ENCODE measurements at places on chromosomes 16 and 17.

GRCh38 chr16:50776037-50776436 lies 34.2 kb downstream of the CYLD start:
- no peak for DNase-seq

DNA sequence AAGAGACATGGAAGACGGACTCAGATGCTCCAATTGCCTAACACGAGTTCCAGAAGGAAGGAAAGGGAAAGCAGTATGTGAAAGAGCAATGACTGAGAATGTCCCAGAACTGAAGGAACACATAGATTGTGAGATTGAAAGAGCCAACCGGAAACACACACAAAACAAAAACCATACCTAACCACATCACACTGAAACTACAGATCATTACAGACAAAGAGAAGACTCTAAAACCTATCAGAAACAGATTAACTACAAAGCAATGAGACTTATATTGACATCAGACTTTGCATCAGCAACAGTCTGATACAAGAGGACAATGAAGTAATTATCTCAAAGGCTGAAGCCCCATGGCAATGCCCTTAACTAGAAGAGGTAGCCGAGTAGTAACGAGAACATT lies 45.6 kb upstream of the CLEC18B start:
- DNase-seq, result peak; percentile 70

GRCh38 chr17:32269377-32269776 lies 3.7 kb downstream of the RHBDL3 start:
- DNase-seq, result no peak

DNA sequence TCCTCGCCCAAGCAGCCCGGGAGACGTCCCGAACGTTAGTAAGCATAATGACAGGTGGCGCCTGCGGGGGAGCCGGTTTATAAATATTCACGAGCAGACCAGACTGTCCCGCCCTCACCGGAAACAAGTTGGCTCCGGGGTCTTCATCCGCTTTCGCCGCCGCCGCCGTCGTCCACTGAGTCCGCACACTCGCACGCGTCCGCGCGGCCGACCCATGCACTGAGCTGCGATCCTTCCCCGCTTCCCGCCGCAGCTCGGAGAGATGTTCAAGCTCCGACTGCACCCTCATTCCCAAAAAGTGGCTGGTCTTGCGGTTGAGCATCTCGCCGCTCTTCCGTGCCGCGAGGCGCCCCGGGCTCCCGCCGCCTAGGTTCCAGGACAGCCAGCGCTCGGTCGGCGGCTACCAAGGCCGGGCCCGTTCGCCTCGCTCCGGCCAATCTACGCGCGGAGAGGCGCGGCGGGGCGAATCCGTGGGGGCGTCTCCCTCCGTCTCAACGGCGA lies 385 bp downstream of the CFAP119 start:
- peak; percentile 45 for DNase-seq

- DNase-seq, result no peak
Observed at GRCh38 chr16:75226550-75227360, 8.0 kb downstream of the CTRB1 start.

GRCh38 chr17:75504347-75505151 lies 10.8 kb downstream of the CASKIN2 start:
- peak; percentile 51 for DNase-seq

DNA sequence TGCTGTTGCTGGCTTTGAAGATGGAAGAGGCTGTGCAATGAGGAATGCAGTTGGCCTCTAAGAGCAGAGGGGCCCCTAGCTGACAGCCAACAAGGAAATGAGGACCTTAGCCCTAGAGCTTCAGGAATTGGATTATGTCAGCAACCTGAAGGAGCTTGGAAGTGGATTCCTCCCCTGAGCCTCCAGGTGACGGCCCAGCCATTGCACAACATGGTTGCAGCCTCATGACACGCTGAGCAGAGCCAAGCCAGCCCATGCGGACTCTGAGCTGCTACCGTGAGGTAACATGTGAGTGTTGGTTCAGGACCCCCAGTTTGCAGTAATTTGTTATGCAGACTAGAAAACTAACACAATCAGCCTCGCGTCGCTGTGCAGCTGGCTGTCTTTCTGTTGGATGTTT lies 20.2 kb downstream of the CCDC42 start:
- DNase-seq, result no peak

GRCh38 chr17:77312786-77313599 lies 172.2 kb downstream of the SEC14L1 start:
- DNase-seq, result no peak

- DNase-seq, result no peak
Observed at GRCh38 chr17:68759002-68759342, 157.8 kb upstream of the FAM20A start.

DNA sequence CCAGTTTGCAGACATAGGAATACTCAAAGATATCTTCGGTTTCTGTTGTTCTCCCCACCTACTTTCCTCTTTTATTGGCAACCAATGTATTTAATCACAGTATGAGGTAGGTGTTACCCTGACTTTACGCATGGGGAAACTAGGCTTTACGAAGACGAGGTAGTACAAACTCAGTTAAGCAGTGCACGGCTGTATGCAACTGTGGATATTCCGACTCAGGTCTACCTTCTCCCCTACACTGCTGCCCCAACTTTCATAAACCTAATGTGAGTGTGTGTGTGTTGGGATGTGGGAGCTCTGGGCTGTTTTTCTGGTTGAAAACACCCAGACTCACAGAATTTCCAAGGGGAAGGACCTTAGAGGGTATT lies 1.2 kb upstream of the GPT2 start:
- no peak for DNase-seq

- no peak for DNase-seq
Observed at GRCh38 chr16:83723244-83723643, 84.5 kb upstream of the HSBP1 start.

GRCh38 chr17:6147042-6147441 lies 76.9 kb downstream of the WSCD1 start:
- DNase-seq, result no peak

DNA sequence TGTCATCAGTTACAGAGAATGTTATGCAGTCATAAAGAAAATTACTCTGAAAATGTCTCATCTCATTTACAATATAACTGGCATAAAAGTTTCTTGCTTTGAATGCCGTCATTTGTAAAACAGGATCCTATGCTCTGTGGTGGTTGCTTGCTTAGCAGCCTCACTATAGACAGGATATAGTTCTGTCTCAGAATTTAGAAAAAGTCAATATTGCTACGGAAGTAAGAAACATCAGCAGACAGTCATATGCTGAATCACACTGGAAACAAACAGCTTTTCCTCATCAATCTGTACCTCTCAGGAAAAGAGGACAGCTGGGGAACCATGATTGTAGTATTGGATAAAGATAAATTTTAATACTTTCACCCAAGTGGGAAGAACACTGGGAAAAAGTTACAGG lies 105.5 kb downstream of the MYO1D start:
- DNase-seq, result no peak

DNA sequence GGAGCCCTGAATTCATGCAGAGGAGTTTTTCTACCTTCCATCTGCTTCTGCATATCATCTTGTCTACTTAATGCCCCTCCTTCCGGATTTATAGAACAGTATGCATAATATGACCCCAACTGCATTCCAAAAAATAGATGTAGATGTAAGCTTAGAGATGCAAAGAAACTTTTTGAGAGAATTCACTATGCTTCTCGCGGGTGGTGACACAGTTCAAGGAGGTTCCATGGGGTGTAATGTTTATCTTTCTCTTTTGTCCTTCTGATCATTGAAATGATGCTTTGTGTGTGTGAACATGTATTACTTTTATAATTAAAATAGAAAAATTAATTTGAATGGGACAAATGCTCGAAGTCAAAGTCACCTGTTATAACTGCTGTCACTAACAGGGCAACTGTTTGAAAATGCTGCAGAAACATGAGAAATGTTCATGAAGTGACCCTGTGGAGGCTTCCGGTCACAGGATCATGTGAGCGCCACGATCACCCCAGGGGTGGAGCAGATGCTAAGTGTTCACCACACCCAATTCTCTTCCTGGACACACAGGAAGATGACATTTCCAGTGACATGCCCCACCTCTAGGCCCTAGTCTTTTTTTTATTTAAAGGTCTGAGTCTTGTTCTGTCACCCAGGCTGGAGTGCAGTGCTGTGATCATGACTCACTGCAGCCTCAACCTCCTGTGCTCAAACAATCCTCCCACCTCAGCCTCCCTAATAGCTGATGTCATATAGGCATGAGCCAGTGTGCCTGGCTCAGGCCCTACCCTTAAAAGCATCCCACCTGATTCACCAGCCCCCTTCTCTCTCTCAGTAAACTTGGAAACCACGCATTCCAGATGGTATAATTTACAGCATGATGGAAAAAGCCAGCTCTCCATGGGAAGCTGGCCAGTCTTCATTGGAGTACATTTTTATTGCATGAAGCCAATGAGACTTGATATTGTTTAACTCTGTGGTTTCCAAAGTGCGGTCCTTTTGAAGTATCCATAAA lies 21.0 kb upstream of the AGRP start:
- peak; percentile 70 for DNase-seq

DNA sequence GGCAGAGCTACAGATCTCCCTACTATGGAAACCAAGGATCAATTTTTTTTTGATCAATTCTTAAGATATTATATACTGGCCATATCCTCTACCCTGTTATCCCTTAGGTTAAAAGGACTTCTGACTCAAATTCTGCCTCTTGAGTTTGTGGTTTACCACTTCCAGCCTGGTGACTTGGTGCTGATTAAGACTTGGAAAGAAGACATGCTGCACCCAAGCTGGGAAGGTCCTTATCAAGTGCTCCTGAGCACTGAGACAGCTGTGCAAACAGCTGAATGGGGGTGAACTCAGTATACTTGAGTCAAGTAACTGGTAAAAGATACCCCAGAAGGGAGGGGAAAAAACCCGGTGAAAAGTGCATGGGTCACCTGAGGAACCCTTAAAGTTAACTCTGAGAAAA lies 20.5 kb upstream of the SPACA3 start:
- DNase-seq, result peak; percentile 81

DNA sequence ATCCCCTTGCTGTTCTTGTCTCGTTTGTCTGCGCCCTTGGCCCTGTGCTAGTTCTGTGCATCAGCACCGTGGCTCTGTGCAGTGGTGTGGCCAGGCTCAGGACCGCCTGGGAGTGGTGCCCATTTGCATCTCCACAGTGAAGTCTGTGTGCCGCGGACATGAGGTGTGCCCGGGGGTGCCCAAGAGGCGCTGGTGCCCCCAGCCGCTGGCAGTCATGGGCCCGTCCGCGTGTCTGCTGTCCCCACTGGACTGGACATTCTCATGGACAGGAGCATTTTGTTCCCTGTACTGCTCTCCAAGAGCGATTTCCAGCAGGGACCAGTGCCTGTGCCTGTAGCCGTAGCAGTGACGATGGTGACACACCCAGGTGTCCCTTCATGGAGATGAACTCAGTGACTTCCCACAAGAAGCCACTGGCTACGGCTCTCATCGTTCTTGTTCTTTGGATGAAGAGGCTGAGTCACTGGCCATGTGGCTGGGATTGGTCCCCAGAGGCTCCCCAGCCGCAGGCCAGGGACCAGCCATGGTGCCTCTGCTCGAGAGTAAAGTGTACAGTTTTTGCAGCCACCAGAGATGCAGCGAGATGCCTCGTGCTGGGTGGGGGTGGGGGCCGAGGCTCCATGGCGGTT lies 13.0 kb upstream of the MC1R start:
- DNase-seq, result no peak

- no peak for DNase-seq
Observed at GRCh38 chr17:37532756-37533155, 43.1 kb downstream of the DUSP14 start.

- DNase-seq, result no peak
Observed at GRCh38 chr17:62641153-62641552, 13.7 kb downstream of the MRC2 start.

DNA sequence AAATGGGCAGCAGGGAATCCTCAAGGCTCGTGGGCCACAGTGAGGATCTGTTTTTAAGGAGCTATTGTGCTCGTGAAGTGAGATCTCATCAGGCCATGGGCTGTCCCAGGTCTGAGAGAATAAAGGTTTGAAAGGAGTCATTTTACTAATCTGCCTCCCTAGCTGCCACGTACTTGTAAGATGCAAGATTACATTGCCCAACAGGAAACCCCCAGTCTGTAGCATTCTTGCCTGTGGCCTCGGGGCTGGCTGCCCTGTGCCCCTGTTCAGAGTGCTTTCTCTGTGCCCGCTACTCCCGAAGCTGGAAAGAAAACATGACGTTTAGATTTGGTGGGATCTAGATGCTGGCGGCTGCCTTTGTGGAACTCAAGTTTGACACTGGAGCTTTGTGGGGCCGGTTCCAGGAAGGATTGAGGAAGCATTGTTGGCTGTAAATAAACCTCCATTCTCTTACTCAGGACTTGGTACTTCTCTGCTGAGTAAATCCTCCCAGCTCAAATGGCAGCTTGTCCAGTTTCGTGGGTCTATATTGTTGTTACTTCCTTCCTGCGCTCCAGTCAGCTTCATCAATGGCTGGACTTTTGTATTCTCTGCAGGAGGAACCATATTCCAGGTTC lies 21.2 kb downstream of the SAP30BP start:
- peak; percentile 40 for DNase-seq

DNA sequence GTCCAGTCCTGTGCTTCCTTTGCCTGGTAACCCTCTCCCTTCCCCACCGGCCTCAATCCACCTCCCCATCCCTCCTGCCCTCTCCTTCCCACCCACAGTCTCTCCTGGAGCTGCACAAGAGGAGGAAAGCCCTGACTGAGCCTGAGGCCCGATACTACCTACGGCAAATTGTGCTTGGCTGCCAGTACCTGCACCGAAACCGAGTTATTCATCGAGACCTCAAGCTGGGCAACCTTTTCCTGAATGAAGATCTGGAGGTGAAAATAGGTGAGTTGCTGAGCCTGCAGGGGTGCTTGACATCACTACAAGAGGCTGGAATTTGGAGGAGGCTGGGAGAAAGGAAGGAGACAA lies 1.3 kb downstream of the PLK1 start:
- DNase-seq, result no peak

GRCh38 chr17:19237389-19238166 lies 412 bp downstream of the EPN2 start:
- peak; percentile 25 for DNase-seq

DNA sequence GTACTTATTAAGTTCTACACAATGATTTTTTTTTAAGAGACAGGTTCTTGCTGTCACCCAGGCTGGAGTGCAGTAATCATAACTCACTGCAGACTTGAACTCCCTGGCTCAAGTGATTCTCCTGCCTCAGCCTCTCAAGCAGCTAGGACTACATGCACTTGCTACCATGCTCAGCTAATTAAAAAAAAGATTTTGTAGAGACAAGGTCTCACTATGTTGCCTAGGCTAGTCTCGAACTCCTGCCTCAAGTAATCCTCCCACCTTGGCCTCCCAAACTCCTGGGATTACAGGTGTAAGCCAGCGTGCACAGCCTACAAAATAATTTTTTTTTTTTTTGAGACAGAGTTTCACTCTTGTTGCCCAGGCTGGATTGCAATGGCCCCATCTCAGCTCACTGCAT lies 22.2 kb downstream of the USP32 start:
- no peak for DNase-seq

- peak; percentile 74 for DNase-seq
Observed at GRCh38 chr17:37833237-37833859, 88.5 kb upstream of the HNF1B start.

DNA sequence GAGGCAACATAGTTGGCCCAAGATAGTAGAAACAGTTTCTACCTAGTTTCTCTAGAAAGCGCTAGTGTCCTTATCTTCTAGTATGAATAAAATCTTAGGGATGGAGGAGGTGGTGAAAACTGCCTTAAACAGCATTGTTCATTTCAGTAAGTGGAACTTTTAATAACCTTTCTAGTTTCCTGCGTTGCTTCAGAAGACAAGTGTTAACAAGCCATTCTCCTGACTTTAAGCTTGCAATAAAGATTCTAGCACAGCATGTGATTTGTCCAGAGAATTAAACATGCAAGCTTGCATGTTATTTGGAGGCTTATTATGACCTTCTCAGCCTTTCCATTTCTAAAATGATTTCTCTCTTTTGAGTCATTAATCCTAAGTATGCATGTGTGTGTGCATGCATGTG lies 72.3 kb downstream of the TANGO6 start:
- DNase-seq, result no peak

- no peak for DNase-seq
Observed at GRCh38 chr17:4147751-4148310, 4.8 kb downstream of the CYB5D2 start.
